ENCODE measurements at places on chromosomes 3 and 15.

- DNase-seq: no peak
Measured at GRCh38 chr3:9783954-9784353, 8.3 kb downstream of the TADA3 start.

GRCh38 chr3:151319628-151320027 is 3.0 kb upstream of the GPR87 start:
- DNase-seq: no peak

GRCh38 chr15:47473832-47474231 is 243.5 kb upstream of the SEMA6D start:
- no peak for DNase-seq

DNA sequence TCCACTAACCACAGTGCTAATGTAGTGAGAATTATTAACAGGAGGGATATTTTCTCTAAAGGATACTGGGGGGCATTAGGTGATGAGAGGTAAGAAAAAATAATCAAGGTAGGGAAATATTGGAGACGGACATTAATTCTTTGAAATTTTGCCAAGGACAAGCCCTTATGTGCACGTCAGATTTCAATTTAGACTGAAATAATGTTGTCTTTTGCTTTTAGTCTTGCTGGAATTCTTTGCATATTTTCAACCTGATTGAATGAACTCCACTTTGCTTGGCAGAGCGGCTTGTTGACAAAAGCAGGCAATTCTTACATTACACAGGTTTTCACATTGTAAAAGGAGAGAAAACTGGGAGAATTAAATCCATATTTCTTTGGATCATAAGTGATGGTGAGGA is 25.0 kb upstream of the C3orf52 start:
- no peak for DNase-seq

- DNase-seq: no peak
Measured at GRCh38 chr3:98986073-98986472, 84.6 kb upstream of the DCBLD2 start.

DNA sequence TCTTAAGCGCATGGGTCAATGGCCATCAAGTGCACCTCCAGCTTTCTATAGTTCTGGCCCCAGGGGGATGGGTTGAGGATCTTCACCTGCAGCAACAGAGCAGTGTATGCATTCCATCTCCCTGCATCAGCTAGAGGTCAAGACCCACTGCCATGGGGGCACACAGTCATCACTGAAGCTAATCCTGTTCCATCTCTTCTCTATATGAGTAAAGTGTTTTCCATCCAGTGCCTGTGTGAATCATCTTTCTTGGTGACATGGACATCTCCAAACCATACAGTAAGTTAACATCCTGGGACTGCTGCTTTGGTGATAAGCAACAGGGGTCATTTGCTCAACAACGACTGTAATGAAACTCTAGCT is 4.4 kb upstream of the ENTPD3 start:
- no peak for DNase-seq

Measured in stimulated activated CD4-positive, alpha-beta T cell treated with anti-CD3 and anti-CD28 coated beads, Interleukin-1b, Interleukin-23, amount 100 ng/mL, for 1 hour (primary cell).